Epithelial cell of esophagus (primary cell): ENCODE measurements at places on chromosomes 7 and 10.

DNA sequence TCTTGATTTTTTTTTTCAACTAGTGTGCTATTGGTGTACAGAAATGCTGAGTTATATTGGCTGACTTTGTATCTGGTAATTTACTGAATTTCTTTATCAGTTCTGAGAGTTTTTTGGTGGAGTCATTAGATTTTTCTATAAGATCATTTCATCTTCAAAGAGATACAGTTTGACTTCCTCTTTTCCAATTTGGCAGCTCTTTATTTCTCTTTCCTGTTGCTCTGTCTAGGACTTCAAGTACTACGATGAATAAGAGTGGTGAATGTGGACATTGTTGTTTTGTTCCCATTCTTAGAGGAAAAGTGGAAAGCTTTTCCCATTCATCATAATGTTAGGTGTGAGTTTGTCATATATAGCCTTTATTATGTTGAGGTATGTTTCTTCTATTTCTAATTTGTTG, 50.2 kb downstream of the LOXL4 start:
- DNase-seq: no peak

GRCh38 chr7:142696456-142697179, 52.7 kb upstream of the PRSS1 start:
- no peak for DNase-seq

DNA sequence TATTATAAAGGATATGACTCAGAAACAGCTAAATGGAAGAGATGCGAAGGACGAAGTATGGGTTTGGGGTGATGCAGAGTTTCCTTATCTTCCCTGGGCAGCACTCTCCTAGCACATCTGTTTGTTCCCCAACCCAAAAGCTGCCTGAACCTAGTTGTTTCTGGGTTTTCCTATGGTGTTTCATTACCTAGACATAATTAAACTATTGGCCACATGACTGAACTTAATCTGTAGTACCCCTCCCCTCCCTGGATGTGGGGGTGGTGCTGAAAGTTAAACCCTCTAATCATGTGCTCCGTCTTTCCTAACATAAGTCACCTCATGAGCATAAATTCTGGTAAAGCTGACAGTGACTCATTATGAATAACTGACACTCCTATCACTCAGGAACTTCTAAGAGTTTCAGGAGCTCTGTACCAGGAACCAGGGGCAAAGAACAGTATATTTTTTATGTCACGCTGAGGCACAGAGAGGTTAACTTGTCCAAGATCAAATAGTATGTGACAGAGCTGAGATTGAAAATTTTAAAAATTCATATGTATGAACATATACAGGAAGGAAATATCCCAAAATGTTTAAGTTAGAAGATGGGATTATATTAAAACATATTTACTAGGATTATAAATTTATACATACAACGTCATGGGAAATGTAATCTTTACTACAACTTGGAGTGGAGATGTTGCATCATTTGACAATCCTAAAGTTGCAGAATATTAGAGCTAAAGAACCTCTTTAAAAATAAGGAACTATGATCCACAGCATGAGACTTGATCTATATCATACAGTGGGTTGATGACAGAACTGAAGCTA, 4.8 kb downstream of the STRIP2 start:
- DNase-seq: peak; percentile 91

GRCh38 chr7:108629651-108630400, 60.2 kb downstream of the DNAJB9 start:
- DNase-seq: no peak

GRCh38 chr7:94908323-94909178, 1.2 kb downstream of the PPP1R9A start:
- no peak for DNase-seq

- DNase-seq: peak; percentile 53
Measured at GRCh38 chr10:121608469-121609190, 10.4 kb upstream of the FGFR2 start.

- peak; percentile 51 for DNase-seq
Measured at GRCh38 chr7:149286811-149287400, 24.9 kb downstream of the ZNF783 start.

GRCh38 chr10:114925587-114926586, 12.1 kb upstream of the TRUB1 start:
- peak; percentile 39 for DNase-seq

DNA sequence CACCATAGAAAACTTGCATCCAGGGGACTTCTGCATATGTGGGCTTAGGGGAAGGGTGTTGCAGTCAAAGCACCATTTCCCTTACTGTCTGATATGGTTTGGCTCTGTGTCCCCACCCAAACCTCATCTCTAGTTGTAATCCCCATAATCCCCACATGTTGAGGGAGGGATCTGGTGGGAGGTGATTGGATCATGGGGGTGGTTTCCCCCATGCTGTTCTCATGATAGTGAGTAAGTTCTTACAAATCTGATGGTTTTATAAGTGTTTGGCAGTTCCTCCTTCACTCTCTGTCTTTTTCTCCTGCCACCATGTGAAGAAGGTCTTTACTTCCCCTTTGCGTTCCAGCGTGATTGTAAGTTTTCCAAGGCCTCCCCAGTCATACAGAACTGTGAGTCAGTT, 177.4 kb downstream of the ADK start:
- DNase-seq: no peak

DNA sequence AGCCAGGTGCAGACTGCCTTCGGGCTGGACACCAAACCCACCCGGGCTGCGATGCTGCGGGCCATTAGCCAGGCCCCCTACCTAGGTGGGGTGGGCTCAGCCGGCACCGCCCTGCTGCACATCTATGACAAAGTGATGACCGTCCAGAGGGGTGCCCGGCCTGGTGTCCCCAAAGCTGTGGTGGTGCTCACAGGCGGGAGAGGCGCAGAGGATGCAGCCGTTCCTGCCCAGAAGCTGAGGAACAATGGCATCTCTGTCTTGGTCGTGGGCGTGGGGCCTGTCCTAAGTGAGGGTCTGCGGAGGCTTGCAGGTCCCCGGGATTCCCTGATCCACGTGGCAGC, 50.0 kb downstream of the VWA2 start:
- DNase-seq: no peak

DNA sequence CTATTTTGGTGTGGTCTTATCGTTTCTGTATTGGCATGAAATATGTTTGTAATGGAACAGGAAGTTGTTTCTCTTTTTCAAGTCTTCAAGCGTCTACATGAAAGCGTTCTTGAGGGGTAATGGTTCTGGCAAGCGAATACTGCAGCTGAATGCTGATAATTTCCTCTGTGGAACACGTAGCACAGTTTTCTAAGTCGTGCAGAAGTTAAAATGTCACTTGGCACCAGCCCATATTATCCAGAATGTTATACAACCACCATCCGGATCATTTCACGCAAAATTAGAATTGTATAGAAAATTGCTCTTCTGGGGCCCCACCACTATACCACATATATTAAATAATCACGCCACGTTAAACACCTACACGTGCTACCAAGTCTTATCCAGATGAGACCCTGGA, 354.3 kb downstream of the CALN1 start:
- DNase-seq: no peak

- DNase-seq: peak; percentile 29
Measured at GRCh38 chr10:71968553-71969474, 4.6 kb downstream of the CHST3 start.

DNA sequence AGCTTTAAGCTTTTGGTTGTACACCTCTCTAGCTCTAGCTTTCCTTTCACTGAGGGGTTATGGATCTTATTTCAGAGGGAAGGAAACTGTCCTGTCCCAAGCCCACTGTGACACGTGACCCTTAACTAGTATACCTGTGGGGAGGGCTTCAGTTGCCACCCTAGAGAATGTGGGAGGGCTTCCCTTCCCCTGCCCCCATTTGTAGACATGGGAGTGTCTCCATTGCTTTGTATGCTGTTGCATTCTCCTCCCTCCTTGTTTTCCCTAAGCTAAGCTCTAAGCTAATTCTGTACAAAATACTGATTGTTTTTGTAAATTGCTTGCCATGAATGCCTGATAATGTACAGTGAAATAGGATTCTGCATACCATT, 11.2 kb downstream of the LUC7L2 start:
- DNase-seq: no peak

GRCh38 chr10:123129618-123130271, 6.0 kb upstream of the HMX3 start:
- DNase-seq: peak; percentile 66

DNA sequence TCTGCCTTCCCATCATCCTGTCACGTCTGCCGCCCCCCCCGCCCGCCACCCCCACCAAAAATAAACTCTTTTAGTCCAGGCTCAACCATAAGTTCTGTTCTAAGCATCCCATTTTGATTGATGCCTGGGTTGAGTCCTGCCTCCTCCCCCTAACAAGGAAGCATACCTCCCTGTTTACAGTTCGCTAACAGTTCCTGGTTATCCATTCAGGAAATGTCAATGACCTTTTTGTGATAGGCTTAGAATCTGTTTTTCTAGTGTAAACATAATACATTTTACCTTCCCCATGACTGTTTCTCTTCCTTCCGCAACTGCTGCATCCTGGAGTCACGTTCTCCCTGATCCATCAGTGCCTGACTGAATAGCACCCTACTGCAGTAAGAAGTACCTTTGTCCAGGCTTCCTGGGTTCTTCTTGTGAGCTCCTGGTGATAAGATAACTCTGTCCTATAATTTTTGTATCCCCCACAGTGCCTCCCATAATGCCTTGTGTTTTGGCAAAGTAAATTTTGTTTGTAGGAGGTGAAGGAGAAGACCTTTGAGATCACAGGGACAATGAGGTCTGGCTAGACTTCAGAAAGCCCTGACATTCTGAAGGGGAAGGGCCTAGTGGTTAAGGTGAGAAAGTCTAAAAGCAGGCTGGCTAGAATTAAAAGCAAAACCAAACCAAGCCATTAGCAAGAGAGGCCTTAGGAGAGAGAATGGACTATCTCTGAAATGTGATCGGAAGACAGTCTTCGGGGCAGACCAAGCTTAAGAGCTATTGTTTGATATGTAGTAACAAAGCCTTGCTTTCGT, 7.3 kb downstream of the AGFG2 start:
- DNase-seq: no peak

DNA sequence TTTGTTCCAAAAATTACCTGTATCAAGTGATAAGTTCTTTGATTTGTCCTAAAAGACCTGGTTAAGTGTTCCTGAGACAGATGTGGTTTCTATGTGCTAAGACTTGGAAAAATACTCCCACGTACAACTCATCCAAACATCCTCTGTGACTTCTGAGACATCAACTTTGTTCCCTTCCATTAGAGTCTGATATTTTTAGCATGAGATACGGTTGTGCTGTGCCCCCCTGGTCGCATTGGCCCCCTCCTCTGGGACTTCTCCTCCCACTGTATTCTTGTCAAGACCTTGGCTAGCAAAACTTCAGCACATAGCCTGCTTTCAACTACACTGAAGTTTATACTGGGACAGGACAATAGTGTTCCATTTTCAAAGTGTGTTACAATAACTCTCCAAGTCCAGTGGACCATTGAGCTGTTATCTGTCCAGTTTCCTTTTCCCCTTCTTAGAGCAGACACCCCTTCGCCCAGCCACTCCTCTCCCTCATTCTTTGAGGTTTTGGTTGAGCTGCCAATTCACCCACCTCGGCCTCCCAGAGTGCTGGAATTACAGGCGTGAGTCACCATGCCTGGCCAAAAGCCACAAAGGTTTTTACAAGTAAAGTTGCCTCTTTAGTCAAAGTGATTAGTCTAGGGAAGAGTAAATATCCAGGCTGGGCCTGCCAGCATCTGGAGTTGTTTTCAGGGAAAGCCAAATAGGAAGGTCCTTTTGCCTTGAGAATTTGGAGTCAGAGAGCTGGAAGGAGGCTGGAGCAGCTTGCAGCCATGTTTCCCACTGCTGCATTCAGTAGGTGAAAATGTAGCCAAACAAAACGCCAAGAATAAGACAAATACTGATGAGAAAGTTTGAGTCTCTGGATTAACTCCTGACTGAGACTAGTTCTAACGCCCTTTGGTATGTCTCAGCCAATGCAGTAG, 17.8 kb upstream of the PDLIM1 start:
- peak; percentile 92 for DNase-seq

- no peak for DNase-seq
Measured at GRCh38 chr7:74387606-74388005, 66.1 kb upstream of the GTF2IRD1 start.

DNA sequence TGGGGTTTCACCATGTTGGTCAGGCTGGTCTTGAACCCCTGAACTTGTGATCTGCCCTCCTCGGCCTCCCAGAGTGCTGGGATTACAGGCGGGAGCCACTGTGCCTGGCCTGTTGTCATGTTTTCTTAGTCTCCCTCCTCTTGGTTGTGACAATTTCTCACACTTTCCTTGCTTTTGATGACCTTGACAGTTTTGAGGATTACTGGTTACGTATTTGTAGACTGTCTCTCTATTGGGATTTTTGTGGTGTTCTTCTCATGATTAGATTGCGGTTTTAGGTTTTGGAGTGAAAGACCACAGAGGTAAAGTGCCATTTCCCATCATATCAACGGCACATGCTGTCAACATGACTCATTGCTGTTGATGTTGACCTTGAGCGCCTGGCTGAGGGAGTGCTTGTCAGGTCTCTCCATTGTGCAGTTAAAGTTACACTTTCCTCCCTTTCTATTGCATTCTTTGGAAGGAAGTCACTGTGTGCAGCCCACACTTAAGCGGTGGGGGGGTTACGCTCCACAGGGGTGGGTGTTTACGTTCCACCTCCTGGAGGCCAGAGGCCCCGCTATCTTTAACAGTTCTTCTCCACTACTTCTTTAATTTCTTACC, 10.8 kb downstream of the NEURL1 start:
- DNase-seq: peak; percentile 63

DNA sequence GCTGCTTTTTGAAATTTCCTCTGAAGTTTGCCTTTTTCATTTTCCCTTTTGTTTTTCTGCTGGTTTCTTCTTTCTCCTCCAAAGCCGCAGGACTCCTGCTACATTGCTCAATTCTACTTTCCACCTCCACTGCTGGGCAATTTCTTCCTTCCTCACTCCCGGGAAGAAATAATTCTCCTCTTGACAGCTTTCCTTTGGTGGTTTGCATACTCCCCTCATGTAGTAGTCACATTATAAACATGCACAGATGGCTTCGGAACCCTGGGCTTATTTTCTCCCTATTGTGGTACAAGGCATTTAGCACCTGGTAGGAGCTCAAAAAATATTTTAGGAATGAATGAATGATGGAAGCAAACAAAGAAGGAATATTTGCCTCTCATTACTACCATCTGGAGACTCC, 977.2 kb downstream of the LRMDA start:
- no peak for DNase-seq

DNA sequence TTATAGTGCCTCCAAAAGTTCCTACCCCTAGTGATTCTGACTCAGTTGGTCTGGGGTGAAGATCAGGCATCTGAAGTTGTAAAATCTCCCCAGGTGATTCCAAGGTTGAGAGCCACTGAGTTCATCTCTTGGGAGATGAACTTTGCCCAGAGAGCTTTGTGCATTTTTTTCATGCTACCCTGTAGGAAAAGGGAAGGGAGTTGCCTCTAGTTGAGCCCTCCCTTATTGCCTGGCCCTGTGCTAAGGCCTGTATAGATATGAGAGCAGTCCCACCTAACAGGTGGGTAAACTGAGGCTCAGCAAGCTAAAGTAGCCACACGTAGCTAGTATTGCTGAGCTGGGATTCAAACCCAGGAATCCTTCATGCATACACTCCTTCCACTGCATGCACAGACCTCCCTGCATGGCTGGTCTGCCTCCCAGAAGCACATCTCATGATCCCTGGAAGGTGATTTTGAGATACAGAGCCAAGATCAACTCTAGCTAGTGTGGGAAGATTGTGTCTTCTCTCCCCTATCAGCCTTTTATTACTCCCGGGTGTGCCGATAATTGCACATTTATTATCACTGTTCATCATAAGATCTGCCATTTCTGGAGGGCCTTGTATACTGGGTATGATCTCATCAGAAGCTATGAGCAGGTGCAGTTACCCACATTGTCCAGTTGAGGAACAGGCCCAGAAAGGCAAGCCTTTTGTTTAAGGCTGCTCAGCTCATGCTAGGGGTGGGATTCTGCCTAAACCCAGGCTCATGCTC, 47.0 kb downstream of the TBATA start:
- no peak for DNase-seq
